Stimulated activated CD4-positive, alpha-beta T cell treated with anti-CD3 and anti-CD28 coated beads, Interleukin-15, amount 100 ng/mL, for 1 hour (primary cell): ENCODE measurements at places on chromosomes 16 and 17.

GRCh38 chr16:68090130-68090529 lies 5.0 kb downstream of the NFATC3 start:
- DNase-seq: no peak

GRCh38 chr17:73043686-73044581 lies 48.6 kb downstream of the SLC39A11 start:
- no peak for DNase-seq

- no peak for DNase-seq
Observed at GRCh38 chr17:45821147-45821546, 23.5 kb upstream of the SPPL2C start.

DNA sequence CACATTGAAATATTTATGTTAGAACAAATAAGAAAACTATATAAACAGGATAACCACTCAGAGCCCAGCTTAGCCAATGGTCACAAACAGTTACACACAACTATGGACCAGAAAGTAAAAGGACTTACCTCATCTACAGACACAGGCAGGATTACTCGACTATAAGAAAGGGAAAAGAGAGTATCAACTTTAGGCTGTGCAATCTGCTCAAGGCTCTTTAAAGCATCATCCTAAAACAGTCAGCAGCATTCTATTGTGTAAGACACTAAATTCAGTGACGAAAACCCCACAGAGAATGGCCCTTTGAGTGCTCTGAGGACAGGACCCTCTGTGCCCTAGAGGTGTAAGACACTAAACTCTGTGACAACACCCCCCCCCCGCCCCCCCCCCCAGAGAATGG lies 4.2 kb downstream of the PITPNA start:
- no peak for DNase-seq

- no peak for DNase-seq
Observed at GRCh38 chr16:56879276-56879675, 14.3 kb downstream of the SLC12A3 start.

GRCh38 chr16:84082835-84083569 lies 33.7 kb downstream of the MBTPS1 start:
- DNase-seq: no peak

GRCh38 chr17:10649602-10650001 lies 7.5 kb downstream of the MYH3 start:
- no peak for DNase-seq

GRCh38 chr17:75032720-75033280 lies 14.0 kb downstream of the ATP5PD start:
- DNase-seq: no peak

- no peak for DNase-seq
Observed at GRCh38 chr16:49466881-49467280, 93.3 kb downstream of the C16orf78 start.

DNA sequence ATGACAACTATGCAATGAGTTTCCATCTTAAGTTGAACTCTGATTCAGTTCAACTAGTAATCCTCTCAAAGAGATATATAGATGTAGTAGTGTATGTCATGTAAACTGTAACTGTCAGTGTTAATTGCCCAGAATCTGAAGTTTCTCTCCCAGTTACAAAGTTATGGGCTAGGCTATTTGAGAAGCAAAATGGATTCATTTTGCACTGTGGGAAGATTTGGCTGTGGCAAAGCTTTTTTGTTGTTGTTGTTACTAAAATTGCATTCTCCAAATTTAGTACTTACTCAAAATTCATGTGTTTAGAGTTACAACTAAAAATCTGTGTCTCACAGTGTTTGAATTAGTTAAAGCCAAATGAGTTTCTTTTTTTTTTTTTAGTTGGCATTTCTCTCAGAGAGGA lies 219.0 kb downstream of the KCNJ2 start:
- no peak for DNase-seq

- DNase-seq: no peak
Observed at GRCh38 chr16:13120091-13120490, 218.7 kb downstream of the SHISA9 start.

DNA sequence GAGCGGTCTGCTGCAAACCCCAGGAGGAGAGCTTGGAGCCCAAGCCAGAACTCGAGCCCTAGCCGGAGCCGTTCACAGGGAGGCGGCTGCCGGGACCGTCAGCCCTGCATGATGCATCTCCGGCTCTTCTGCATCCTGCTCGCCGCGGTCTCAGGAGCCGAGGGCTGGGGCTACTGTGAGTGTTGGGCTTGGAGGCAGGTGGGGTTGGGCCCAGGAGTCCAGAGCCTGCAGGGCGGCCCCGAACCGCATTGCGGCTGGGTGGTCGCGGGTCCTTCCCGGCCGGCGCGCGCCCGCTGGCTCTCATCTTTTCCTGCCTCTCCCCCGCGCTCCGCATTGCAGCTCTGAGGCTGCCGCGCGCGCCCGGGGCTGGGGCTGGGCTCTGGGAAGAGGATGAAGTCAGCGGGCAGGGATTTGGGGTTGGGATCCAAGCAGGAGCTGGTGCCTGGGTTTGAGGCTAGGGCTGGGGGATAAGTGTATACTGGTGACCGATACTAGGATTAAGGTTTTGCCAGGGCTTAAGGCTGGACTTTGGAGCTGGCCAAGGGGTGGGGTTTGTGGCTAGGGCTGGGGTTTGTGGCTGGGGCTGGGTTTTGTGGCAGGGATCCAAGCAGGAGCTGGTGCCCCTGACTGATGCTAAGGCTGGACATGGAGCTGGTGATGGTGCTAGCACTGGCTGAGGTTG lies 532 bp downstream of the CNTNAP1 start:
- no peak for DNase-seq

- DNase-seq: no peak
Observed at GRCh38 chr16:23516366-23517137, 6.3 kb upstream of the GGA2 start.

- no peak for DNase-seq
Observed at GRCh38 chr16:68700120-68700519, 37.0 kb upstream of the CDH1 start.

- no peak for DNase-seq
Observed at GRCh38 chr17:2138761-2139160, 83.9 kb downstream of the HIC1 start.

DNA sequence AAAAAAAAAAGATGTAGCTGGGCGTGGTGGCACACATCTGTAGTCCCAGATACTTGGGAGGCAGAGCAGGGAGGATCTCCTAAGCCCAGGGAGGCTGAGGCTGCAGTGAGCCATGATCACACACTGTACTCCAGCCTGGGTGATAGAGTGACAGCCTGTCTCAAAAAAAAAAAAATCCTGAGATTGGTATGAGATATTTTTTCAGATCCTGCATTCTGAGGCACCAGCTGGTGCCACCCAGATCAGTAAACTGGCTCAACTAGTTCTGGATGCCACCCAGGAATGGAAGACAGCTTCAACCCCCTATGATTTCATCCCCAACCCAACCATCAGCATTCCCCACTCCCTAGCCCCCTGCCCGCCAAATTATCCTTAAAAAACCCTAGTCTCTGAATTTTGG lies 7.1 kb upstream of the GJC1 start:
- no peak for DNase-seq

DNA sequence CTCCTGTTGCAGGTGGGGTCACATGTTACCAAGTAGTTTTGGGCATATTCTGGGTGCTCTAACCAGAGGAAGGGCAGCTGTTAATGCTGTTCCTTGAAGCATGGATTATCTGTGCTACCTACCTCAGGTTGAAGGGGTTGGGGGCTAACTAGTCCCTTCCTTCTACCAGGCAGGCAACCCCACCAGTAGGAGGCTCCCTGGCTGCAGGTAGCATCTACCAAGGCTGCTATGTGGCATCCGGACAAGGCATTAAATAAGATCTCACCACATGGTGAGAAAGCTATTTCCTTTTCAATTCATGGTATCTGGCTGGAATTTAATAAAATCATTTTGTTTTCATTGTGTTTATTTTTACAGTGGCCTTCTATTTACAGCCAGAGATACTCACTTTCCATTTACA lies 62.5 kb downstream of the CACNG3 start:
- DNase-seq: no peak

DNA sequence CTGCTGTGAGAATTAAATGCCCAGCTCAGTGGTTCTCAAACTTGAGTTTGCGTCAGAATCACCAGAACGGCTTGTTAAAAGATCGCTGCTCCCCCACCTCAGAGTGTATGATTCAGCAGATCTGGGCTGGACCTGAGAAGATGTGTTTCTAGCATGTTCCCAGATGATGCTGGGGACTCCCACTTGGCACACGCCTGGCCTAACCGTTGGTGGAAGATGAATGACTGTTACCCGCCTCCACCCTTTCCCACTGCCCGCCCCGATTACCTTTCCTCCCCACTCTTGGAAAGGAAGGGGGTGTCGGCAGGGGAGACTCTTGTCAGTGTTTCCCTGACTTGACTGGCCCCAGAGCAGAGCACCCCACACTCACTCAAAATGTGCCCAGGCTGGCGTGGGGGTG lies 29.3 kb upstream of the ABCC3 start:
- DNase-seq: no peak

DNA sequence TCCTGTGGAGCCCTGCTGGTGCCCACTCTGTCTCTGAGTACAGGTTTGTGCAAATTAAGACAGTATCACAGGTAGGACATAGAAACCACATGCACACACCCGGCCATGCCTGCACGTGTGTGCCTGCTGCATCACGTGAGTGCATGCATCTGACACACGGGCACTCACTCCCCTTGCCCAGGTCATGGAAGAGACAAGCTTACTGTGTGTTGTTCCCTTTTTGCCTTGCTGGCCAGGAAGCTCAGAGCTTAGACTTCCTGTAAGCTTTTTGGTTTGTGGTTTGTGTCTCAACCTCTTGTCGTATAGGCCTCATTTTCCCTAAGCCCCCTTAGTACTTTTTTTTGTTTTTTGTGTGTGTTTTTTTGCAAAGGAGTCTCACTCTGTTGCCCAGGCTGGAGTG lies 25.0 kb downstream of the ZNF469 start:
- DNase-seq: no peak

DNA sequence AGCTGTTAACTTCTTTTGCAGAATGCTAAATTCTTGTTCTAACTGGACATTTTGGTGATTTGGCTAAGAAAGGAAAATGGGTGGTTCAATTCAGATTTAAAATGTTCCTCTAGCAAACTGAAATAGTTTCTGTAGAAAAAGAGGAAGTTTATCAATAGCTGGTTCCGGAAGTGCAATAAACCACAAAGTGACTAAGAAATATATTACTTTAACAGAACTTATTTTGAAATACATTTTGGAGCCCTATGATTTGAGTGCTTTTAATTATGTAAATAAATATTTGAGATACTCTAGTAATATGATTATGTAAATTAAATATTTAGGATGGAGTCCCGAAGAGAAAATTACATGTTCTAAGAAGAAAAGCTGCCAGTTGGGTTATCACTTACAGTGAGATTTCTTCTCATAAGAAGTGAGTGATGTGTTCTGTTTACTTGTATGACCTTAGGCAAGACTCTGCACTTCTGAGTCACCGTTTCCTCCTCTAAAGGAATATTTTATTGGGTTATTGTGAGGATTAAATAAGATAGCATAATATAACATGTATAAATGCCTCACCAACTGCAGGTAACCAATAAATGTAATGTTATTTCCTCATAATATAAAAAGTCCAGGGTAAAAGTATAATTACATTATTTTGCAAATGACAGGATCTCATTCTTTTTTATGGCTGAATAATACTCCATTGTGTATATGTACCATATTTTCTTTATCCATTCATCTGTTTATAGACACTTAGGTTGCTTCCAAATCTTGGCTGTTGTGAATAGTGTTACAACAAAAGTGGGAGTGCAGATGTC lies at the start of gene EVI2B:
Gene EVI2B (minus strand): TSS at position 73 of the 800 bp plus-strand sequence. CDS start 8,445 bp downstream, outside the sequence.
- no peak for DNase-seq

DNA sequence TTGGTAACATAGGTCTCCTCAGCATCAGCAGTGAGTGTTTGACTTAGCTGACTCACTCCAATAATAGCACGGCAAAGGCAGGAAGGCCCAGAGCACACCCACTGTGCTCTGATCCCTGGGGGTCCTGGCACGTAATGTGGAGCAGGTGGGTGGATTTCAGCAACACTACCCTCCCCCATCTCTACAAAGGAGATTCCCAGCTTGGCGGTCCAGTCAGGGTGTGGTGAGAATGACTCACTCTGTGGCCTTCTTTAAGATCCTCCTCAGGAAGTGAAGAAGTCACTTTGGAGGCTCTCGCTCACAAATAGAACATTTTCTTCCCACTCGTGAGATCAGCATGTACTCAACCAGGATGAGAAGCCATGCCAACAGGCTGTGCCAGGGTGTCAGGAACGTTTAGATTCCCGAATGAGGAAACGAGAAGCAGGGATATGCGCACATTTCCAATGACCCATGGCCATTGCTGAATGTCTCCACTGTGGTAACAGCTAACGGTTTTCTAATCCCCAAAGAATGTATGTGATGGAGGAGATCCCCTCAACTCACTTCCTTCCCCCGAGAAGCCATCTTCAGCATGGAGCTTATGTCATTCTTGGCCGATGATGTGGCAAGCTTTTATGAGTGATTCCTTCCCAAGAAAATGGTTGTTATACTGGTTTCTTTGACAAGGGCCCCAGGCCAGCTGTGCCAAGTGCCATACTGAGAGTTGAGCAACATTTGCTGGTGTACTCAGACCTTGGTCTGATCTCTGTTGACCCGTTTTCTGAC lies 365.2 kb downstream of the C16orf95 start:
- DNase-seq: no peak

DNA sequence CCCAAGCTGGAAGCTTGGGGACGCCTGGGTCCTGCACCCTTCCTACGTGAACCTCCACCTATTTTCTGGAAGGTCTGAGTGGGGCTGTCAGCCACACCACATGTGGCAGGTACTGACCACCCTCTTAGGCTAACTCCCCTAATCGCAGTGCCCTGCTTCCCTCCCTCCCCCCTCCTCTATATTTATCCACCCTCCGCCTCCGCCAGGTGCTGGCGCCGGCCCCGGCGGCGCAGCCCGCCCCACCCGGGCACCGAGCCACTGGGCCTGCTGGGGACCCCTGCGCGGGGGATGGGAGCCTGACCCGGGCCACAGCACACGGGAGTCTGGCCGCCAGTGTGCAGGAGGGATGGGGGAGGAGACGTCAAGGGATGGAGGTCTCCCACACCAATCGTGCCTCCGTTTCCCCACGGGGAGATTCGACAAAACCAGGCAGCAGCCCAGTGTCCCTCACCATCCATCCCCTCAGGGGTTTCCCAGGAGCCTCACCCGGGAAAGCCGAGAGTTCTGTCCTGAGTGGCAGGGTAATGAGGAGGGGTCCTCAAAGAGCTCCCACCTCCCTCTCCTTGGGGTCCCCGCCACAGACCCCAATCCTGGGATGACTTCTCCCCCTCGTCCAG lies 1.3 kb downstream of the PLEKHH3 start:
- DNase-seq: no peak

DNA sequence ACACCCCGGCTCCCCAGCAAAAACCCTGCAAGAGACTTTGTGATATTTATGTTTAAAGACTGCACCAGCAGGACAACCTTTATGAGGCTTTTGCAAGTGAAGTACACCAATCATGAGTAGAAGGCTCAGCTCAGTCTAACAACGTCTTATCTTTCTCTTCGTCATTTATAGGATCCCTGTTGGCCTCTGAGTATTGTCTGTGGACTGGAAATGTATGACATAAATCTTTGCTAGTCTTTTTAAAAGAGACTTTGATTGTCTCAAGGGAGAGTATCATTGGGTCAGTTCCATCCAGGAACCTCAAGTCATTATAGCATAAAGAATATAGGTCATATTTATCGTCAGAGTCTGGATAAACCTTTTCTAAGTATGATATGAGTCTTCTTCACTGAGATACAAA lies 505.0 kb upstream of the SOX9 start:
- no peak for DNase-seq
